NCI-H1417 (cell line): ENCODE measurements at places on chromosomes 5 and 9.

- DNase-seq = no peak
Measured at GRCh38 chr5:131357739-131358561, 94.1 kb downstream of the CDC42SE2 start.

- DNase-seq = no peak
Measured at GRCh38 chr9:93818827-93819472, 136.2 kb downstream of the BARX1 start.

- DNase-seq = no peak
Measured at GRCh38 chr9:286071-286740, 71.5 kb downstream of the DOCK8 start.

DNA sequence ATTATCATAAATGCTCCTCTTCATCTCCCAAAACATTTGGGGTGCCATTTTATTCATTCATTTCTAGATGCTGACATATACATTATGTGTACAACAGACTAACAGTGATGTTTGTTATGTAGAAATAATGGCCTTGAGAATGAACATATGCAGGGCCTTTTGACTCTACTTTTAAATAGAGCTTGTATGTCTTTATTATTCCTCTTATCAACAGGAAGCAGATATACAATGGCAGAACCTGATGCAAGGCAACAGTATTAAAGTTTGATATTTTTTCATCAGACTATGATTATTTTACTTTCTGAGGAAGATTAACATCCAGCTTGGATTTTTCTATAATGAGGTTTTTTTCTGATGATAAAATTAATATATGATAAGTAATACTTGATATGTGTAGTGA, 44.1 kb downstream of the SNX18 start:
- no peak for DNase-seq

GRCh38 chr5:88833371-88834130, 49.4 kb downstream of the MEF2C start:
- peak; percentile 25 for DNase-seq

DNA sequence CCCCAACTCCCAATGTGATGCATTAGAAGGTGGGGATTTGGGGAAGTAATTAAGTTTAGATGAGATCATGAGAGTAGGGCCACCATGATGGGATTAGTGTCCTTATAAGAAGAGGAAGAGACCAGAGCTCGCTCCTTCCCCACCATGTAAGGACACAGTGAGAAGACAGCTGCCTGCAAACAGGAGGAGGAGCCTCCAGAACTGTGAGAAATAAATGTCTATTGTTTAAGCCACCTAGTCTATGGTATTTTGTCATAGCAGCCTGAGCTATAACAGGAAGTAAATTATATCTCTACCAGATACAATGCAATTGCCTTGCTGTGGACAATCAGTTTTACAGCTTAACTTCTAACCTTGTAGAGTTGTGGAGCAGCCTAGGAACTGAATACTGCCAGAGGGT, 58.0 kb downstream of the ANKRD33B start:
- no peak for DNase-seq

DNA sequence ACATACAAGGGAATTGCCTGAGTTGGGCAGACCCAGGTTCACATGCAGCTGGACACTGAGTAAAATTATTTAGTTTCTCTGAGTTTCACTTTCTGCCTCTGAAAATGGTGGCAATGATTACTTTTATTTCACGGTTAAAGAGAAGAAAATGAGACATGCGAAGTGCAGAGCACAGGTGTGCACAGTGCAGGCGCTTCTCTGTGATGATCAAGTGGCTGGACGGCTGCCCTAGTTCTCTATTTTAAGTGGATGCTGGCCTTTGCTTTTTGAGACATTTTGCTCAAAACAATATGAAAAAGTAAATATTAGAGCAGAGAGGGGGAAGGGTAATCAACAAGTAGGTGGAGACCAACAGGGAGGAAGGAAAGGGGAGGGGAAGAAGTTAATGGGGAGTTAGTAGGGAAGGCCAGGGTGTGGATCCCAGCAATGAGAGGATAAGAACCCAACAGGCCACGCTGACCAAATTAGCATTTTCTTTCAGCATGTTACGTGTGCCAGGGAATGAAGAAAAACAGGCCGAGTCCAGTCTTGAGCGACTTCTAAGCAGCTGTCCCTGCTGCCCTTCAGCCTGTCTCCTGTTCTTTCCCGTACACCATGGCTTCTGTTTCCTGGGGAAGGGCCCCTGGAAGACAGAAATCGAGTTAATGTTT, 16.1 kb downstream of the SNX18 start:
- DNase-seq = no peak

DNA sequence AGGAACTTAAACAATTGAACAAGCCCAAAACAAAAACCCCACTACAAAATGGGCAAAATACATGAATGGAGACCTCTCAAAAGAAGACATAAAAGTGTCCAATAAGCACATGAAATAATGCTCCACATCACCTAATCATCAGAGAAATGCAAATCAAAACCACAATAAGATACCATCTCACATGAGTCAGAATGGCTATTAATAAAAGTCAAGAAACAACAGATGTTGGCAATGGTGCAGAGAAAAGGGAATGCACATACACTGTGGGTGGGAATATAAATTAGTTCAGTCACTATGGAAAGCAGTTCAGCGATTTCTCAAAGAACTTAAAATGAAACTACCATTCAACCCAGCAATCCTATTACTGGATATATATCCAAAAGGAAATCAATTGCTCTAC, 337.4 kb upstream of the GRIA1 start:
- DNase-seq = no peak

DNA sequence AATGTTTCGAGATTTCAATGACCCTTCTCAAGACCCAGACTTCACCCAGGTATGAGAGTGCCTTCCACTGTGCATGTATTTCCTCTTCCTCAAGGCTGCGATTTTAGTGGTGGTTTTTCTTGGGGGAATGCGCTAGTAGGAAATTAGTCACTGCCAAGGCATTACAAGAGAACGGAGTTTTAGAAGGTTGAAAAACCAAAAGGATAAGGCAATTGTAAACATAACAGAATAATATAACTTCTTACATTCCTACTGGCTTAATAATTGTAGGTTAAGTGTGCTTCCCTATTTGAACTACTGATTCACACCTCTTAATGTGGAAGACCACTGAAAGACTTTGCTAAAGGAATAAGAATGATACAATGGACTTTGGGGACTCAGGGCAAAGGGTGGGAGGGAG, 38.9 kb downstream of the ACO1 start:
- DNase-seq = no peak

DNA sequence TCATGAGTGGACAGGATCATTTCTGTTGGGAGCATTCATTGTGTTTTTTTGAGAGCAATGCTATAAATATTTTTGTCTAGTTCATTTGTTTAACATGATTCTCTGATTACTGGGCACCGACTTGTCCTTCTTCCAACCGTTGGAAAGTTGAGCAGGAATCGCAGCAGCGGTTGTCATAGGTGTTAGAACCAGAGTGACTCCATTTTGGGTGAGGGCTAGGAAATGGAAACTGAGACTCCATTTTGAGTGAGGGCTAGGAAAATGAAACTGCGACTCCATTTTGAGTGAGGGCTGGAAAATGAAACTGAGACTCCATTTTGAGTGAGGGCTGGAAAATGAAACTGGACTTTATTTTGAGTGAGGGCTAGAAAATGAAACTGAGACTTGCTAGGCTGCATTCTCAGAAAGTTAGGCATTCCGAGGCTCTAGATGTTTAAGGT, 100.6 kb downstream of the ICE1 start:
- peak; percentile 16 for DNase-seq

GRCh38 chr9:89536145-89536574, 38.2 kb upstream of the SEMA4D start:
- DNase-seq = no peak

- no peak for DNase-seq
Measured at GRCh38 chr9:133862585-133863256, 124.6 kb upstream of the SARDH start.

GRCh38 chr5:116573279-116573701, 1.3 kb downstream of the SEMA6A start:
- DNase-seq = peak; percentile 79
